ENCODE measurements at places on chromosomes 1 and 21.

DNA sequence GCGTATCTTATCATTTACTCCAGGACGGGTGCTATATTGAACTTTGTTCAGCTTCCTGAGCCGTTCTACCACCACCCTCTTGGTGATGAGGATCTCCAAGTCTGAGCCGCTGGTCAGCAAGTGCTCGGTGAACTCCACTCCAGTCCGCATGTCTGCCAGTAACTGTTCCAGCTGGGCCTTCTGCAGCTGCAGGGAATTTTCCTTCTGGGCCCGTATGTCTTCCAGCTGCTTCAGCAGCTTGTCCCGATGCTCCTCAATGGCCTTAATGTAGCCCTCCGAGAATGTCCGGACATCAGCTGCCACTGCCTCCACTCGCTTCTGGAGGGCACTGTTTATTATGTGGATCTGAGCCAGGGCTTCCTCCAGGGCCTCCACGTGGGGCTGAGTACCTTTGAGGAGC, 3.4 kb downstream of the TRIM45 start:
- no peak for DNase-seq

DNA sequence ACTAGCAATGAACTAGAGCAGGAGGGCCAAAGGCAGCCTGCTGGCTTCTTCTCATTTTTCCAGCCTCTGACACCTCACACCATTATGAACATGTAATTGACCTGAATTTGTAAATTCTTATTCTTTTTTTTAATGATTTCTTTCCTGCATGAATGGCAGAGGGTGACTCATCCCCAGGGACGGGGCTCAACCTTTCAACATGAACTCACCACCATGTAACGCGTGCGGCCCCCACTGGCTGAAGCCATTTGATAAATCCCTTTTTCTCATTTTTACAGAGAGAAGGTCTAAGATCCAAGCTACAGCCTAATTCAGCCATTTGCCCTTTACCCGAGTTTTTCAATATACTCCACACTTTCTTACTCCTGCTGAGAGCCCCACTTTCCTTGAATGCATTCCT, 9.3 kb upstream of the ETS2 start:
- no peak for DNase-seq

DNA sequence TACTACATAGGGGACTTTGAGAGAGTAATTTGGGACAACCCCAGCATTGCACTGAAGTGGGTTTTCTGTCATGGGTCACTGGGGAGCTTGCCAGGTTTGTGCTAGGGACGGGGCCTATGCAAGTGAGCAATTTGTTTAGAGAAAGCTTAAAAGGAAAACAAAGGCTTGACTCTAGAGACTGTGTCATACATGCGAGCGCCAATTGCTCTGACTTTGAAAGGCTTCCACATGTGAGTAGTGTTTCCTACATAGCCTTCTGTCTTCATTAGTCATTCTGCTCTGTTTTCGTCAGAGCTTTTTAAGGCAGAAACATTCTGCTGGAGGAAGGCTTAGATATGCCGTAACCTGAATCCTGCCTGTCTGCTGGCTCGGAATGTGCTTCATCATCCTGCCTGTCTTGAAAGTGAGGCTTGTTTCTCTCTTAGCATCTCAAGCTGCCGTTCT, 28.4 kb downstream of the TRIM45 start:
- DNase-seq: peak; percentile 96

- DNase-seq: no peak
Observed at GRCh38 chr1:200281201-200281835, 128.5 kb downstream of the ZNF281 start.

DNA sequence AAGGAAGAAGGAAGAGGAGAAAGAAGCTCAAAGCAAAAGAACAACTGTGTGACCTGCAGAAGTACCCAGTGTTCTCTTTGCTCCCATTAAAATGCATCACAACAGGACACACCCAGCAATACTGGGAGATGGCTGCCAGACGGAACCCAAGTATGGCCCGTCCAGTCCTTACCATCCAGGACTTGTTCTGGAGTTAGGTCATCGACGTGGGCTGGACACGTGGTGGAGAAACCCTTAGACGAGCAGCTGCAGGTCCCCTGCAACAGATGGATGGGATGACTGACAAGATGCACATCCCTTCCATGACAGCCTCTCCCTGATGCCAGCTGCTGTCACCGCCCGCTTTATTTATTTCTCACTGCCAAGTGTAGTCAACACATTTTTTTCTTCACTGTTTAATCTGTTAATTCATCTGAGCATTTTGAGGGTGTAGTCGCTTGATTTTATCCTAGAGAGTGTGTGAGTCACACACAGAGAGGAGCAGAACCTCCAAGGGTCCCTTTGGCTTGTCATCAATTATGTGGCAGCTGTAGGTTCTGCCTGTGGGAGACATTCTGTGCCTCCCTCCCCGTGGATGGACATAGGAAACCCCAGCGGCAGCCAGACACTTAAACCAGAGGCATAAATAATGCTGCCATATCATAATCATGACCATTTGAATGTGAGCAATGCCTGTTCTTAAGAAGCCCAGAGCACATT, 80.9 kb downstream of the ABCA4 start:
- no peak for DNase-seq

DNA sequence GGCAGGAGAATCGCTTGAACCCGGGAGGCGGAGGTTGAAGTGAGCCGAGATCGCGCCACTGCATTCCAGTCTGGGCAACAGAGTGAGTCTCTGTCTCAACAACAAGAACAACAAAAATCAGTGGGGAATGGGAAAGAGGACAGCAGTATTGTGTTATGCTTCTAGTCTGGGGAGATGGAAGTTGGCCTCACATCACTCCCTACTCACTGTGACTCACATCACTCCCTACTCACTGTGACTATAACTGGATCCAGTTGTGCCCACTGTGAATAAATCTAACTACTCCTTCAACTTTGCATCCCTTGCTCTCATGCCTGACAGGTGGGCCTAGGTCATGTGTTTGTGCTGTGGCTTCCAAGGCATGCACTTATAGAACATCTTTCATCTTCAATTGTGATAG, 285.4 kb upstream of the USP24 start:
- no peak for DNase-seq

GRCh38 chr1:151289991-151290708, 8.1 kb downstream of the ZNF687 start:
- no peak for DNase-seq

- no peak for DNase-seq
Observed at GRCh38 chr1:92964998-92965397, 3.7 kb upstream of the DIPK1A start.

DNA sequence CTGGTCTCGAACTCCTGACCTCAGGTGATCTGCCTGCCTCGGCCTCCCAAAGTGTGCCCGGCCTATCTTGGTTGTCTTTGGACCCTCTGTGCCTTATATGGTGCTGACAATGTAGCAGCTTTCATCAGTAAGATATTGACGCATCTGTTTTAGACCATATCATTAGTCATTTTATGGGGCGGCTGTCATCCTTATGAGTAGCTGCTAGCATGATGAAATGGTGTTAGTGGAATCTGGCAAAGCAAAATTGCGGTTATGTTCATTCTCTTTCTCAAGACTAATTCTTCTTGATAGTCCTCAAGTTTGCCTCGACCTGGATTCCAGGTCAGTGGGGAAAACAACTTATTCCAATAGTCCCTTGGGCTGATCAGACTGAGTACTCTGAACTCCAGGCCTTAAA, 199.9 kb downstream of the PRDM2 start:
- peak; percentile 4 for DNase-seq

DNA sequence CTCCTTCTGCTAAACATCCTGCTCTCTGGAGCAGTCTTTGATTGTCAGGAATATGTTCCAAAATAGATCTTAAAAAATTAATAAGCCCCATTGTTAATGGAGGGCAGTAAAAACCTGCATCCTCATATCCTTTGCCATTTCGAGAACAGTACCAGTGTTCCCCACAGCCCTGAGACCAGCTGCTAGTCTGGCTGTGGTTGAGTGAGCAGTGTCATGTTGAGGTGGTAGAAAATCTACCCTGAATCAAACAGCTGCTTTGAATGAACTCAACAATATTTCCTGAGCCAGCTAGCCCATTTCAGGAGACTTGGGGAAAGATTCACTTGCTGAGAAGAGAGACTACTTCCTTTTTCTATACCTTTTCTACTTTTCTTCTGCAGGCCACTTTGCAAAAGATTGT, 24.4 kb downstream of the FABP3 start:
- no peak for DNase-seq

GRCh38 chr1:171233183-171233582, 15.1 kb upstream of the FMO1 start:
- DNase-seq: no peak
